ENCODE measurements at places on chromosomes 3 and 15.

DNA sequence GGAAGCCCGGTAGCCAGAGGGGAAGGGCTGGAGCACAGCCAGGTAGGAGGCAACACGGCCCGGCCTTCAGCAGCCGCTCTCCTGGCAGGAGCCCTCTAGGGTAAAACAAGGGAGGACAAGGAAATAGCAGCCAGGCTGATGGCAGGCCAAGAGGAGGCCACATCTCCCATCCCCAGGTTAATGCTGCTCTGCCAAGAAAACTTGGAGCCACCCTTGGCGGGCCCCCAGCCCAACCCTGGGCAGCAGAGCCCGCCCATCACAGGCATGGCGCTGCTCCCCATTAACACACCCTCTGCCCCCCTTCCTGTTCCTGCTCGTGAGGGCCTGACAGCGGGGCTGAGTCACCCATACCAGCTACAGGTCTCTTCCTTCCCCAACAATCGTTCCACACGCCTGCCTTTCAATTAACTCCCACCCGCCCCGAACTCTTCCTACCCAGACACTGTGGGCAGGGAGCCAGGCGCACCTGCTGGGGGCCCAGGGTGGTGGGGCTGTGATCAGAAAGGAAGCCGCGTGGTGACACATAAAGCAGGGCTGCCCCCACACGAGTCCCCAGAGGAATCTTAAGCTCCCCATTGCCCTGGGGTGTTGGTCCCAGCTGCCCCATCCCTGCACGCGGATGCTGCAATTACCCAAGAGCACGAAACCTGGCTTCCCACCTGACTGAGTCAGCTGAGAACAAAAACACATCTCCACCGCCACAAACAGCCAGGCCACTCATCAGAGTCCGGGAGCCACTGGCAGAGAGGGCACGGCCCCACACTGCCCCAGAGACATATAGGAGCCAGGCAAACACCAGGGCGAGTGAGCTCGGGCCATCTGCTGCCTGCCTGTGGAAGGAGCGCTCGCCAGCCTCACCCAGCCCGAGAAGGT, at the start of gene C15orf62:
Gene C15orf62, plus strand, starts transcription at position 707 of the 873 bp plus-strand sequence. CDS start 516 bp downstream, outside the sequence.
- peak; percentile 72 for DNase-seq

- DNase-seq = peak; percentile 59
Observed at GRCh38 chr3:108091498-108092250, 843 bp upstream of the CD47 start.

- no peak for DNase-seq
Observed at GRCh38 chr3:57157545-57157944, 7.6 kb downstream of the IL17RD start.

DNA sequence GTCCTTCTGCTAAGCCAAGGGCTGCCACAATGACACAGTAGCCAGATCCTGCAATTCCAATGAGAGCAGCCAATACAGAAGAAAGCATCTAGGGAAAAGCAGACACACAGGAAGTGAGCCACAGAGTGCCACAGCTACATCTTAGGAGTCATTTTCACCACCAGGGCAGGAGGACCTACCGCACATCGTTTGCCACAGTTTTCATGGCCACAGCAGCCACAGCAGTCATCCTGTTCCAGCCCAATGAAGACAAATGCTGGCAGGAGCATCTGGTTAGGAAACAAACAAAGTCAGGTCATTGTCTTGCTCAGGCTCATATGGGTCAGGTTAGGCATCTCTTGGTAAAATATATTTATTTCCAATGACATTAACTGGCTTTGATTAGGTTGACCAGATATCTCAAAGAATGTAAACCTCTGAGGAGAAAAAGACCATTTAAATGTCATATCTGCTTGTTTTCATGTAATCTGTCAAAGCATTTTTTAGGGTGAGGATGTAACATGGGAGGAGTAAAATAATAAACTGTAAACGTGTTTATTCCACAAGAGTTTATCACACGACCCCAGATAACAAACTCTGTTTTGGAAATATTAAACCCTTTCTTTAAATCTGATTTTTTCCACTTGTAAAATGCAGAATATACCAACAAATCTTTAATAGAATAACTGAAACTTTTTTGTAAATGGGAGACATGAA, 1.8 kb downstream of the TM4SF1 start:
- DNase-seq = no peak

- no peak for DNase-seq
Observed at GRCh38 chr3:53957831-53958230, 66.2 kb upstream of the SELENOK start.

GRCh38 chr3:159734681-159735080, 254.0 kb upstream of the IL12A start:
- no peak for DNase-seq

DNA sequence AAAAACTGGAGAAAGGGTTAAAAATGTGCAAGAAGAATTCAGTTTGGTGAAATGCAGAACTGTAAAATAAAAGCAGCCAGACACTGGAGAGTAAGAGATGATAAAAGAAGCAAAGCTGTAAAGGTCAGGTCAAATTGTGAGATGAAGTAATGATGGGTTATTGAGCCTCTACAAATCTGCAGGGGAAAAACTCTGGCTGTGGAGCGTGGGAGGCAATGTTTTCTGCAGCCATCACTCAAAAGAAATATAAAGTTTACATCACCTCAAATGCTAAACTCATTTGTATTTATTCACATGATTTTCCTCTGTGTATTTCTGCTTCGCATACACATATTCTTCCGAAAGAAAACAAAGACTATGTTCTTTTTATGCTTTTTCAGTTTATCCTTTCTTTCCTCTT, 158.8 kb upstream of the GPR149 start:
- DNase-seq = no peak

DNA sequence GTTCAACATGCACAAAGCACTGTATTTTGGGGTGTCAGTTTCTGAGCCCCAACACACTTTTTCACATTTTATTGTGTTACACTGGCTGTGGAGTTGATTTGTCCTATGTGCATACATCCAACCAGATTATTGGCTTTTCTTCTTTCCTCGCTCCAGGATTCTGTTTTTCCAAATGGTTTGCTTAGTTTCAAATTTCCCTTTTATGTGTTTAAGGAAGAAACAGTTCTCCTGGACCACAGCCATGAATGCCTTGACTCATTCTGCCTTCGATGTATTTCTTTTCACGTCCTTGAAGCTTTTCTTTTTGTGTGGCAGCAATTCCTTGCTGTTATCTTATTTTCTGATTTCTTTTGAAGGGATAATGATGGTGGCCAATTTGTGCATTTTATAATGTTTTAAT, 53.8 kb downstream of the CACNA2D3 start:
- DNase-seq = no peak

DNA sequence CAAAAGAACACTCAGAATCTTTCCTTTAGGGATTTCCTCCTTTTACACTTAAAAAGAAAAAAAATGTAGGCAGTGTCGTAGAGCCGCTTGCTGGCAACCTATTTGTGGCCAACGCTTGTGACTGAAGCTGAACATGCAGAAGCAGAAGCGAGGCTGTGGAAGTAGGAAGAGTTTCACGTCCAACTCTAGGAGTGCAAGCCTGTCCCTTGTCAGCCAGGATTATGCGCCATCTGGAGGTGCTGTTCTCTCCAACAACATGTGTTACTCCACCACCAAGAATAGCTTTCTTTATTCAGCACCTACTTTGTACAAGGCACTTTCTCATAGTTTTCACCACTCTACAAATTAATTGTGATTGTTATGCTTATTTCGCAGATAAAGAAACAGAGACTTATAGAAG, 223.2 kb upstream of the LMCD1 start:
- DNase-seq = no peak

DNA sequence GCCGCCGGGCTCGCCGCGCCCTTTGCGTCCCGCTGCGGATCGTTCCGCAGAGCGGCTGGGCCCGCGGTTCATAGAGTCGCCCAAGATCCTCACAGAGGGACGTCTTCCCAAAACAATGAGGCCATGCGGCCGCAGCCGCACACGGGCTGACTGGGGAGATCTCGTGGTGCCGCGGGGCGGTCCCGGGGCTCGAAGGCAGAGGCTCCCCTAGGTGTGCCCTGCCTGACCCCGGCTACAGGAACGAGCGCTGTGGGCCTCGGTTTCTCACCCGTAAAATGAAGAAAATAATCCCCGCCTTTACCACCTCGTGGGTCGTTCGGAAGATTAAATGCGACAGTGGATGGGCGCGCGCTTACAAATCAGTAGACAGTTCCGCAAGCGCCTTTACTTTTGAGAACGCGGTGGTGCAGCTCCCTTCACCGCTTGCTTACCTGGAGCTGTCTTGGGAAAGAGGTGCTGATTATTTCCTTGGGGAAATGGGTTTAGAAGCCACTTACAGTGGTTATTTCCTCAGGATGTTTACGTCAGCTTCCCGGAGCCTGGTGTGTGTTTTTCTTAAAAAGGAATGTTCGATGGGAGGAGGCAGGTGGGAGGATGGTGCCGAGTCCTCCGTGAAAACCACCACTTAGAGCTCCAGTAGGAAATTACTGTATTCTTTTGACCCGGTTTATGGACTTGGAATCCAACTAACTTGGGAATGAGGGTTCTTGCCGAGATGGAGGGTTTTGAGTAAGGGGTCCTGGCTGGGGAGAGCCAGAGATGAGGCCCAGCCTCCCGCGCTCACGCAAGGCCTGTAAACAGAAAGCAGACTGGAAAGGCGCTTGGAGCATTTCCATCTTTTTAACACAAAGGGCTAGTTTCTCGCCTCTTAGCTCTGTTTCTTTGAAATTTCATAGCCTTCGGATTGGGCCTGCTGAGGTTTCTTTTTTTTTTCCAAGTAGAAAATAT, 1.9 kb upstream of the MEX3B start:
- no peak for DNase-seq

DNA sequence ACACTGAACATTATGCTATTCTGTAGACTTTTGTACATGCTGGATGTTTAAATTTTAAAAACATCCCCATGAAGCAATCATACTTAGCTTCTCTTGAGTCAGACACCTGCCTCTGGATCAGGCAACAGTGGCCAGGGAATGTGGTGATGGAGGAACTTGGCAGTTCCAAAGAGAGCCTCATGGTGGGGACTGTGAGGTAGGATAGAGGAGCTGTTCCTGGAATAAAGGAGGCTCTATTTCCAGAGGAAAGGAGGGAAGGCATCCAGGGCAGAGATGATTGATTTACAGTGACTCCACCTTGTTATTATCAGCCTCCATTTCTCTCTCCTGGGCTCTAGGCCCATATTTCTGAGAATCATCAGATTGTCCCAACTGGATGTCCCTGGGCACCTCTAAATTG, 35.0 kb upstream of the ABHD17C start:
- DNase-seq = no peak

DNA sequence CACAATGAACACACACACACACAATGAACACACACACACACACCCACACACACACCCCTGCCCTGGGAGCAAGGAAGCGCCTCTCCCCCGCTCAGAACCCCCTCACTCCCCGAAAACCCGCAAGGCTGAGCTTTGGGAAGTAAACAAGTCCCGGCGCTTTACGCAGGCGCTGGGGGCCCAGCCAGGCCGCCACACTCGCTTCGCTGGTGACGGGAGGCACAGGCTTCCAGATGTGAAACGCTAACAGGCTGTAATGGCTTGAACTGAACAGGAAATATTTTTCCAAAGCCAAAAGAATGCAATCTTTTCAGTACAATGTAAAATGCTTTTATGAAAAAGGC, 122.7 kb upstream of the IGF1R start:
- DNase-seq = no peak

GRCh38 chr15:66713843-66714508, 11.9 kb downstream of the SMAD6 start:
- DNase-seq = no peak

DNA sequence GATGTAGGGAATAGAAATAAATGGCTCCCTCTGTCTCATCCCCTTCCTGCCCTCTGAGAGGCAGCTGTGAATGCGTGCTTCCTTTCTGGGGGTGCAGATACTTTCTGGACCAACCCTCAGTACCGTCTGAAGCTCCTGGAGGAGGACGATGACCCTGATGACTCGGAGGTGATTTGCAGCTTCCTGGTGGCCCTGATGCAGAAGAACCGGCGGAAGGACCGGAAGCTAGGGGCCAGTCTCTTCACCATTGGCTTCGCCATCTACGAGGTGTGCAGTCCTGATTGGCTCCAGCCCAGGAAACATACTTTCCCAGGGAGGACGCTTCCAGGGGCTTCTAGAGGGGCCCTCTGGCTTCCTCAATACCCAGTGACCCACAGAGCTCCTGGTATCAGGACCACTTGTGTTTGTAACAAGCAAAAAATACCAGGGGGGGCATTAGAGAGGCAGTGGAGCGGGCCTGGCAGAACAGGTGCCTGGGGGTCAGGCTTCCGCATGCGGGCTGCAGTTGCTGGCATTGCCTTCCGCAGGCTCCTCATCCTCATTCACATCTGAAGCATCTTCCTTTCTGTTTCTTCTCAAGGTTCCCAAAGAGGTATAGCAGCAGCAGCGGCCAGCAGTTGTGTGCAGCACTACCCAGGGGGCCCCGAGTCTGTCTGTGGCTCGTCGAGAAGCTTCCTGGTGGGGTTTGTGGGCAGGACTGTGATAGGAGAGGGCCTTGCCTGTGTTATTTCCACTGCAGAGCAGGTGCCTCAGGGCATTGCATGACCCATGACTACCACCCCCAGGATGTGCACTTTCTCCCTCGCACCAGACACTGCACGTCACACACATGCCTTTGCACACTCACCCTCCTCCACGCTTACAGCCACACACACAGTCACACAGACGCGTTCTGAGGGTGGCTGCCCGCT, 42.5 kb downstream of the CAPN3 start:
- DNase-seq = no peak

DNA sequence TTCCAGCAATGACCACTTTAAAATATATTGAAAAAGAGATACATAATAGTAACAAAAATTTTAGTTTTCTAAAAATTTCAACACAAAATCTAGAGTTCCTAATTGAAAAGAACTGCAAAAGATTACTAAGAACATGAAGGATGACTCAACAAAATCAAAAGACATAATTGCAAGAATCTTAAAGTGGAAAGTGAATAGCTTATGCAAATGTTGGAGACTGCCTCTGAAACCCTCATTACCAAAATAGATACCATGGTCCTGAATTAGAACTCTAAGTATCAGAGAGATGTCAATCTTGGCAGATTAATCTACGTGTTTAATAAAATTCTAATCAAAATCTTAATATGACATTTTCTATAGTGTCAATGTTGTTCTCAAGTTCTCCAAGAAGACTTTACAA, 60.7 kb upstream of the SGO1 start:
- no peak for DNase-seq

DNA sequence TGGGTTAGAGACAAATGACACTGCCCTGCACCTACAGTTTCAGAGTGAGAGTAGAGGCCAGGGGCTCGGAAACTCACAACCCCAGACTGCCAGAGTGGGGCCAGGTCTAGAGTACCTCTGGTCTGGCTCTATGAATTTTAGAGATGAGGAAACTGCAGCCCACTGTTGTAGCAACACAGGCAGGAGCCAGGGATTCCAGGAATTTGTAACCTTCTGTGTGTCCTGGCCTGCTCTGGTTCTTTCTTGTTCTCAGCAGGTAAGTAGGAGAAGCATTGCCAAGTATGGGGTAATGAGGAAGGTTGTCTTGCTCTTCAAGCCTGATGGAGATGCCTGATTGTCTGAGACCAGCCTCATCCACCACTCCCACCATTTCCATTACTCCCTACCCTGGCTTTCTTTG, 221.8 kb downstream of the UACA start:
- no peak for DNase-seq

DNA sequence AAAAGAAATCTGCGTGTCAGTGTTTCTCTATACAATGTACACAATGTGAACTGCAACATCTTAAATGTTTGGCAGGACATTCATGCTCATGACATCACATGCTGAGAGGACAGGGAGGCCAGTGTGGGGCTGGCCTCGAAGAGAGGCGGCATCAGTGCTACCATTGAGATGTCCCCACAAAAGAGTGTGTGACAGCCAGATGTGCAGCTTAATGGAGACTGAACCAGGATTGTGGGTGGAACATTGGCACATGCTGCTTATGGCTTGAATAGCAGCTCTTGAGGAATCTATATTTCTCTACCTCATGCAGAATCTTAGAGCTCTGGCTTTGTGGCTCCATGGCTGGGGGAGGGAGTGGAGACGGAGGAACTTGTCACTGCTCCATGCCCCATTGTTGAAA, 18.5 kb downstream of the CLDN11 start:
- DNase-seq = no peak
